ENCODE measurements at places on chromosomes 3 and 15.
A peak's percentile ranks its signal among the peaks of the same experiment; 100 is the strongest.

DNA sequence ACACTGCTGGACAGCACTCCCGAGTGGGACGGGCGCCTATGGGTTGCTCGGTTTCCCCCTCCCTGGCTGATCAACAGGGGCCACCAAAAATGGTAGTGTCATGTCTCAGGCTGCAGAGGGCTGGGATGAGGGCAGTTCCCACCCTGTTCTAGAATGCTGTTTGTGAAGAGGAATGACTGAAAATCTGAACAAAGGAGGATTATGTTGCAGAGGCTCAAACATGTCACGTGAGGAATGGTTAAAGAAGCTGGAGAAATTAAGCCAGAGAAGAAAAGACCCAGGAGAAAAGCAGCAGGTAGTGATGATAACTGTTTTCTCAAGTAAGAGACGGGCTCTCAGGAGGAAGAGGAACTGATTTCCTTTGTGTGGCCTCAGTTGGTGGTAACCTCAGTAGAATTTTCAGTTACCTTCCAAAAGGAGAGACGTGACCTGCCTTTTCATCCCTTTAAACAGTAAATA is 10.4 kb downstream of the SPG21 start:
- no peak for DNase-seq

DNA sequence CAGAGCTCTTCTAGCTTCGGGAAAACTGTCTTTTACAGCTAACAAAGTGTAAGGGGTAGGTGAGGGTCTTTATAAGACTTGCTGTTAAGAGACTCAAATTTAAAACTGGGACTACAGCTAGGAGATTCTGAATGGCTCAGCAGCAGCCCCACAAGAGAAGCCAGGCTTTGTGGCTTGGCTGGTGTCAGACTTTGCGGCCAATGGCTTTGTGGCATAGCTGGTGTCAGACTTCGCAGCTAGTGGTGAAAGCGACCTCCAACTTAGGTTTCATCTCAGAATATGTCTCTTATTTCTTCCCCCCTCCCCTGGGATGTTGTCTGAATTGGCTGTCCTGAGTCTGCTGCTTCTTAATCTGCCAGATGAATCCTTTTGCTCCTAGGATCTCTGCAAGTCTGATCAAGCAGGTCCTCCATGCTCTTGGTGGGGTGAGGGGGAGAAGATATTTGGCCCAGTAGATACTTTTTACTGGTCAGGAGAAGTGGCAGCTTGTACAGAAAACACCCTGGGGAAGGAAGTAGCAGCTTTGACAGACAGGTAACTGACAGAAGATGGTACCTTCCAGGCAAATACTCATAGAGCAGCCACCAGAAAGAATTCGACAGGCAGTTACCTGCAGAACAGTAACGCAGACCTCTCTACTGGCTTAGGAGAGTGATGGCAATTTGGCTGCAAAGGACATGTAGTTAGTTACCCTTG is 8.4 kb downstream of the BOC start:
- no peak for DNase-seq

- DNase-seq = no peak
Observed at GRCh38 chr3:7290077-7290825, 429.3 kb downstream of the GRM7 start.

- no peak for DNase-seq
Observed at GRCh38 chr3:15959434-15959811, 161.6 kb upstream of the ANKRD28 start.

GRCh38 chr3:869269-869668 is 223.6 kb upstream of the CNTN6 start:
- DNase-seq = no peak

GRCh38 chr3:32840086-32840841 is 22.5 kb downstream of the TRIM71 start:
- no peak for DNase-seq

DNA sequence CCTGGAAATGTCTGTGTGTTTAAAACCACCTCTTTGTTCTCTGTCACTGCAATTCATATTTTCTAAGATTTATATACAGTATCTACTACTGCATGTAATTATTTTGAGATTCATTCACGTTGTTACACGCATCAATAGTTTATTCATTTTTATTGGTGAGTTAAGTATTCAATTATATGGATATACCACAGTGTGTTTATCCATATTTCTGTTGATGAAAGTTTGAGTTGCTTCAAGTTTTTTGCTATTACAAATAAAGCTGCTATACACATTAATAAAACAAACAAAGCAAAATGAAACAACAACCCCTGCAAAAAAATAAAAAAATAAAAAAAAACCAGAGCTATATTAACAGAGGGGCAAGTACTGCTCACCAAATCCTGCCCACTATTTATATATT is 122.3 kb downstream of the NR2E3 start:
- DNase-seq = no peak

- no peak for DNase-seq
Observed at GRCh38 chr3:63355809-63356208, 77.7 kb downstream of the SYNPR start.

- no peak for DNase-seq
Observed at GRCh38 chr3:169120928-169121327, 542.6 kb downstream of the MECOM start.

DNA sequence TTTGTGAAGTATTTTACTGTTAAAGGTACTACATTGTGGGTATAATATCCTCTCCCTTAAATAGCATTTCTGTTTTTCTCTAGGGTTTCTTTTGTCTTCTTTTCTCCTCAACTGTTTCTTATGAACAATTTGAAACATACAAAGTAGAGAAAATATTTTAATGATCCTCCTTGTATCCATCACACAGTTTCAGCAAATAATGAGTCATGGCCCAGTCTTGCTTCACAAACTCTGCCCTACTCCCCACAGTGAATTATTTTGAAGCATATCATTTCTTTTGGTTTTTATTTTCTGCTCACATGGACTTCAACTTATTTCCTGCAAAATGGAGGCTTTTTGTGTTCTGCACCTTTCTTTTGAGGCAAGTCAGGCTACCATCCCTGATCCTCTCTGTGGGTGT is 6.1 kb upstream of the SCAANT1 start:
- DNase-seq = no peak

DNA sequence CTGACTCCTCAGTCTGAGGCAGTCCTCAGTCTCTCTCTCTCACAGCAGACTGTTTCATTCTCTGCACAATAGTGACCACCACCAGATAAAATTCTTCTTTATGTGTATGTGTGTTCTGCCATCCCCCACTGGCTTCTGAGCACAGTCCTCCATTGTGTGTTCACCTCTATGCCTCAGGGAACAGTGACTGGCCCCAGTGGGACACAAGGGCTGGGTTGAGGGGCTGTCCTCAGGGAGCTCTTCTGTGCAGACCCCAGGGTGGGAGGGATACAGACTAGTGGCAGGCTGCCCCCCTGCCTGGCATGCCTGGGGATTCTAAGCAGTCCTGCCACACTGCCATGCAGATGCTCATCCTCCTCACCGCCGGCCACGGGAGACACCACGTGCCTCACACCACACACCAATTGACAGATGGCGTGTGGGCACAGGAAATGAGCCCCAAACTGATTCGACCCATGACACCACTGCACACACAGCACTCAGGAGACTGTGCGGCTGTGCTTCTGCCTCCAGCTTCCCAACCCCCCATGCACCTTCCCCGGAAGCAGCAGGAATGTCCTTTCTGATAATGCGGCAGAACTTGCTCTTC is 237.6 kb upstream of the CHRNA7 start:
- DNase-seq = no peak

GRCh38 chr3:16401273-16401672 is 112.2 kb downstream of the RFTN1 start:
- DNase-seq = no peak

DNA sequence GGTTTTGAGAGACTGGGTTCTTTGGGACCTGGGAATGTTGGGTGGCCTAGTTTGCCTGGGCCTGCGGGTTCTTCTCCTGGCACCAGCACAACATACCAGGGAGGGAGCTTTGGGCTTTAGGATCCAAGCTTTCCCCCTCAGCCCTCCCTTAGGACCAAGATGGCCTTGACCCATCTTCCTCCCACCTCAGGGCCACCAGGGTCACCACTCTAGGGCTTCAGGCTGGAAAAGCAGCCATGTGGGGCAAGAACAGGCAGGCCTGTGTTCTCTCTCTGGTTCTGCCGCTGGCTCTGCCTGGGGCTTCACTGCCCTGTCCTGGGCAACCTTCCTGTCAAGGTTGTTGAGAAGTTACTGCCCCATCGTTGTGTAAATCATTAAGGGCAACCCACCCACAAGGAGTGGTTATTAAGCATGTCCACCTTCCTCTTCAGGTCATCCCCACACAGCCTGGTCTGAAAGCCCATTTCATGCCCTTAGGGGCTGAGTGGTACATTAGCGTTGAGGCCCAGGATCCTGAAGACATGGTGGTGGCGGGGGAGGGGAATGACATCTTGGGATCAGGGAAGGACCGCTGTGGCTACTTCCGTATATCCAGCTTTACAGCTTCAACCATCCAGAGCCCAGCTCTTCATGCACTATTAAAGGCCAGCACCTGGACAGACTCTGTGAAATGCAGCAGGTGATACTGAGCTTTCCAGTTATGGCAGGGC is 652 bp downstream of the DUOX1 start:
- peak; percentile 61 for DNase-seq

DNA sequence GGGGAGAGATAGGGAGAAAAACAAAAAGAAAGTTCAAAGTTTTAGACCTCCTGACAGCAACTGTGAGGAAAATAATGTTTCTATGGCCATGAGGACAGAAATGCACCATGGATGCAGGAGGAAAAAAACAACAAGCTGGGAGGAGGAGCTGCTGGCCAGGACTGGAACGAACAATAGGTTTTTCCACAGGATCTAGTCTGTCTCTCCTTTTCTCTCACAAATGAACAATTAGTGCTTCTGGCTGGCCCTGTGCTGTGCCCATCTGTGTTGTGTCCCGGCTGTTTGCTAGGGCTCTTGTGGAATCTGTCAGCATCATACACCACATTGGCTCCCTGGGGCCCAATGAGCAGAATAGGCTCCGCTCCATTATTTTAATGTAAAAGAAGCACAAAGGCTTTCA is 15.2 kb downstream of the GK5 start:
- no peak for DNase-seq

DNA sequence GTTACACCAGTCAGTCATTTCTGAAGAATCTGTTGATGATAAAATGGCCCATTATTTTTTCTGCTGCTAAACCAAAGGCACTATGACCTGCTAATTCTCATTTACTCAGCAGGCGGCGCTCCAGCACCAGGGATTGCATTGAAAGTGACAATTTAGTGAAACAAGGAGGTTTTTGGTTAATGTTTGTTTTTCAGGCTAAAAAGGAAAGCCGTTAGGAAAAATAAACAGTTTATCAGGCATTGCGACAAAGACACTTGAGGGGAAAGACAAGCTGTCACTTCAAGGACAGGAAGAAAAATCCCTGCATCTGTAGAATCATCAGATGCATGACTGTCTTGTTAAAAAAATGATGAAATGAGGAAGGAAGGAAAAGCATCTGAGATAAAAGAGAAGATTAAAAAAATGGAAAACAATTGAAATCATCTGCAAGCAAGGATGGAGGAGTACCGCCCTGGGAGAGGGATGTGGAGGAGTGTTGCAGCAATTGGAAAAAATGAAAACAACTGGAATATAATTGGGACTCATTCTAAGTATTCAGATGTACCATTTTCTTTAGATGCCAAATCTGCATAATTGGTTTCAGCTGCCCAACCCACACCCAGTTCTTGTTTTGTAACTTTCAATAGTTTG is 54.0 kb downstream of the NR1D2 start:
- peak; percentile 50 for DNase-seq

GRCh38 chr3:5160940-5161858 is 26.3 kb upstream of the EDEM1 start:
- peak; percentile 37 for DNase-seq

- DNase-seq = no peak
Observed at GRCh38 chr15:65305776-65306175, 1.3 kb downstream of the RNU5B-1 start.

DNA sequence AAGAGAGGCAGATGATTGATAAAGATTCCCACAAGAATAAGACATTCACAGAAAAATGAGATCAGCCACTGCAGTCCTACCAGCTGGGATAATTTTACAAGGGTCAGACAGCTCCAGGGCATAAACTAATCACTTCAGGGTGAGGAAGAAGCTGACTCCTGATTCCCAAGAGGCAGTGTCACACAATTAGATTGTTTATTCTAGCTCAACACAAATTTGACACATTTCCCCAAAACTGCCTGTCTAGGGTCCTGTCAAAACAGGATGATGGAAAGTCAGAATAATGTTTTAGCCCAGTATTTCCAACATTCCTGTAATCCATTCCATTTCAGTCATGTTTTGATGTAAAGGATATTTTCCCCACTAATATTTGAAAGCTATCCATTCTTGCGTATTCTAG is 110.8 kb downstream of the TNIK start:
- DNase-seq = no peak

DNA sequence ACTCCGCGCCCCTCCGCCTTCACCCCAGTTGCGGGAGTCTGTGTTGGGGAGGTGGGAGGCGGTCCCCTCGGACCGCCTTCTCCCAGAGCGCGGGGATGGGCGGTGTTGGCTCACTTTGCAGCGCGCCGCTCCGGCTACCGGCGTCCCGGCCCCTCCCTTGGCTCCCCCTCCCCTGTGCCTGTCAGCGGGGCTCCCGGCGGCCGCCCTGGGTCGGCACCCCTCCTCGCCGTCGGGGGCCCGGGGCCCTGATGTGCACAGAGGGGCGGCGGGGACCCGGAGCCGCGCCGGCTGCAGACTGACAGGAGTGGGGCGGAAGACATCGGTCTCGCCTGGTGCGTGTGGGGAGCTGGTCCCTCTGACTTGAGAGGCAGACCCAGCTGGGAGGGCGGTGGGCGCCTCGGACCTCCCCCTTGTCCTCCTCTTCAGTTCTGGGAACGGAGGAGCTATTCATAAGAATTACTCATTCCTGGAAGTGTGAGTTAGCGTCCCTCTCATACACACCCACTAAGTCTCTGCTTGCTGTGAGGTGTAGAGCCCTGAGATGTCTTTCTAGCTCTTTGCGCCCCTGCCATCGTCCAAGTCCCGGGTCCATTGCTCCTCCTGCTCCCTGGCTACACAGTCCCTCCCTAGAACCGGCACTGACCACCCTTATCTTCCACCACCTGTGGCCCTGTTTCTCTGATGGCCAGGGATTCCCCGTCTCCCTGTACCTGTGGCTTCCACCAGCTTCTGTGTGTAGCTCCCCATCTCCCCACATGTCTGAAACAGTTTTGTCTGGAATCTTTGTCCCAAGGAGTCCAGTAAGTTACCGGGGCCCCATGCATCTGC is 42.3 kb upstream of the ROPN1 start:
- peak; percentile 39 for DNase-seq

- peak; percentile 62 for DNase-seq
Observed at GRCh38 chr15:92079047-92079446, 225.5 kb downstream of the SLCO3A1 start.

GRCh38 chr15:40936709-40937666 is 7.8 kb downstream of the DLL4 start:
- DNase-seq = peak; percentile 67
